ENCODE measurements at places on chromosomes 11 and 22.

DNA sequence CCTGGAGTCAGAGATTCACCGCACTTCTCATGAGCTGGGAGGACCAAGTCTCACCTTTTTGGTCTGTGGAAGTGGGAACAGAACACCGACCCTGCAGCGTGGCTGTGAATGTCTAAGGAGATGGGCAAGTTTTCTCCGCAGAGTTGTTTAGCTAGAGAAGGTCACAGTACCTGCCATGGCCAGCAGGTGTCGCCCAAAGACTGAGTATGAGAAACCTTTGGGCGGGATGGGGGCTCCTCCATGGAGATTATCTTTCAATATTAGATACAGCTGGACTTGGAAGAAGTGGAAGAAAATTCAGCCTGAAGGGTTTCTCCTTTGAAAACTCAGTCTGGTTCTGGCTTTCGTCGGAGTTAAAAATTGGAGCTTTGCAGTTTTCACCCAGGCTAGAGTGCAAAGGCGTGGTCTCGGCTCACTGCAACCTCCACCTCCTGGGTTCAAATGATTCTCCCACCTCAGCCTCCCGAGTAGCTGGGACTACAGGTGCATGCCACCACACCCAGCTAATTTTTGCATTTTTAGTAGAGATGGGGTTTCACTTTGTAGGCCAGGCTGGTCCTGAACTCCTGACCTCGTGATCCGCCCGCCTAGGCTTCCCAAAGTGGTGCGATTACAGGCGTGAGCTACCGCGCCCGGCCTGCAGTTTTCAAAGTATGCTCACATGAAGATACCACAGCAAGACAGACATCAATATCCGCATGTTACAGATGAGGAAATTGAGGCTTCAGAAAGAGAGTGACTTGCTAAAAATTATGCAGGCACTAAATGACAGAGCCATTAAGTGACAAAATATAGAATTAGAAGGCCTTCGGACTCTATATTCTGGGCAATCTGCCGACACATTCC is 10.7 kb upstream of the DSCAML1 start:
- DNase-seq: no peak

DNA sequence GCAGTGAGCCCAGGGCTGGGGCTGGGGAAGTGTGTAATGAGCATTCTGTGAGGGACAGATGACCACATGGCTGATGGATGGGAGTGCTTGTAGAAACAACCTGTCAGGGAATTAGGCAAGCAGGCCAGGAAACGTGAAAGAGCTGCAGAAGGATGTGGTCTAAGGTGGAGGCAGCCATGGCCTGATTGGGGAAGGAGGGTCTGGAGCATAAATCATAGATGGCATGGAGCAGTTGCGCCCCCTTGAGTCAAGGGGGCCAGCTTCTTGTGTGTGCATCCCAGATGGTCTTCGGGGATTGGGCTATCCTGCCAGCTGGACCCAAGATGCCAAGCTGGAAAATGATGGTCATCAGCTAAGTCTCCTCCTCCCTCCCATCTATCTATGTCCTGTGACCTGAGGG is 119.4 kb upstream of the CLPB start:
- no peak for DNase-seq

- no peak for DNase-seq
These were observed 61.2 kb downstream of the SHANK2 start for GRCh38 chr11:71191201-71191600.

DNA sequence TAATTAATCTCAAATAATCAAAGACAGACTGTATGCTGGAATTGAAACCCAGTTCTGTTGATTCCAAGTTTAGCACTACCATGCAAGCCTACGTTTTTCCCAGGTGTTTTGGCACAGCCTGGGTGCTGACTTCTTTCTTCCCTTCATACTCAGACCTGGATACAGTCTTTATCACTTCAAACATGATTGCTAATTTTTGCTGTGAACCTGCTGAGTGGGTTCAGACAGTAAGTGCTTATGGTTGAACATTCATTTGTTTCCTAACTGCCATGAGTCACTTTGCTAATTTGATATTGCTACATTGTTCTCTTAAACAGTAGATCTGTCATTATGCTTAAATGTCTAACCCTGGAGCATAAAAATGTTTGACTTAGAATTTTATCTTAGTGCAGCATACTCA is 12.2 kb downstream of the PAAF1 start:
- no peak for DNase-seq

GRCh38 chr11:34052608-34053160 is 1.2 kb downstream of the CAPRIN1 start:
- no peak for DNase-seq

- no peak for DNase-seq
These were observed 21.1 kb upstream of the TMPRSS13 start for GRCh38 chr11:117950301-117950700.

DNA sequence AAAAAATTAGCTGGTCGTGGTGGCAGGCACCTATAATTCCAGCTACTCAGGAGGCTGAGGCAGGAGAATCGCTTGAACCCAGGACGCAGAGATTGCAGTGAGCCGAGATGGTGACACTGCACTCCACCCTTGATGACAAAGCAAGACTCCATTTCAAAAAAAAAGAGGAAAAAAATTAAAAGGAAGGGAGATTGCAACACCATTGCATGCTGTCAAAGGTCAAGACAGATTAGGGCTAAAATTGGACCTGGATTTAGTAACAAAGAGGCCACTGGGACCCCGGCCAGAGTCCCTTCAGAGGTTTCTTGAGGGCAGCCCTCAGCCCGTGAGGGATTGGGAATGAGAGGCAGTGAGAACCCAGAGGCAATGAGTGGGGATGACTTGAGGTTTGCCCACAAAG is 8.2 kb upstream of the MAFF start:
- no peak for DNase-seq

DNA sequence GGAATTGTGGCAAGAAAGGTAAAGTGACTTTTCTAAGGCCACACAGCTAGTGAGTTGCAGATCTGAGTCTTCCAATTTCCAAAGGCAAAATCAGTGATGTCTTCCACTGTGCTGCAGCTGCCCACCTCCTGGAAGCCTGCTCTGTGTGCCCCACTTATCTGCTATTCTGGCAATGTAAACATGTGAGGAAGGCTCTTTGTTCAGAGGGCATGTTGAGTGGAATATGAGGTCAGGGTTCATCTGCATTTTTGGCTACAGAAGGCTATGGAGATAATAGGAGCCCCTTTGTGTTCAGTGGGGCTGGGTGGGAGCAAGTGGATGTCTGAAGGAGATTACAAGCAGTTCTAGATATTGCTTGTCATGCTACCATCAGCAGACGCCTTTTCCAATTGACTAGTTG is 396.2 kb downstream of the BUD13 start:
- DNase-seq: no peak

DNA sequence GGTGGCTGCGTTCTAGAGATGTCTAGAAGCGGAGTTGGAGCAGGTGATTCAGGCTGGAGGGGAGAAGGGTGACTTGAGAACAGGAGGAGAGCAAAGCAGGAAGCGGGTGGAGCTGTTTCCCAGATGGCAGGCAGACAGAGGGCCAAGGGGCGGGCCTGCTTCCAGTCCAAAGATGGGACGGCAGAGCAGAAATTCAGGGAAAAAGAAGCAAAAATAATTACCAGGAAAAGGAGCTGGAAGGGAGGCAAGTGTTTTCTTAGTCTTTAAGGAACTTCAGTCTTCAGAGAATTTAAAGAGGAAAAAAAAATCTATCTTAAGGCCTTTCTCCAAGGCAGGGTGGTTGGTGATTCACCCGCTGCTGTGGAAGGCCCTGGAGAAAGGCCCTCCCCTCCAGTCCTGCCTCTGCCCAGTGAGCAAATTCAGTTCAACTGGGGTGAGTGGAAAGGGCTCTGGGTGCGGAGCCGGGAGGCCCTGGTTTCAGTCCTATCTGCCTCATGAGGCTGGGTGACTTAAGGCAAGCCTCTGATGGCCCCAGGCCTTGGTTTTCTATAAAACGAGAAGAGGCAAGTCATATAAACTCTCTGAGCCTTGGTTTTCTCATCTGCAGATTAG is 4.5 kb upstream of the CREB3L1 start:
- no peak for DNase-seq

- no peak for DNase-seq
These were observed 12.2 kb downstream of the TEAD1 start for GRCh38 chr11:12686246-12687060.

DNA sequence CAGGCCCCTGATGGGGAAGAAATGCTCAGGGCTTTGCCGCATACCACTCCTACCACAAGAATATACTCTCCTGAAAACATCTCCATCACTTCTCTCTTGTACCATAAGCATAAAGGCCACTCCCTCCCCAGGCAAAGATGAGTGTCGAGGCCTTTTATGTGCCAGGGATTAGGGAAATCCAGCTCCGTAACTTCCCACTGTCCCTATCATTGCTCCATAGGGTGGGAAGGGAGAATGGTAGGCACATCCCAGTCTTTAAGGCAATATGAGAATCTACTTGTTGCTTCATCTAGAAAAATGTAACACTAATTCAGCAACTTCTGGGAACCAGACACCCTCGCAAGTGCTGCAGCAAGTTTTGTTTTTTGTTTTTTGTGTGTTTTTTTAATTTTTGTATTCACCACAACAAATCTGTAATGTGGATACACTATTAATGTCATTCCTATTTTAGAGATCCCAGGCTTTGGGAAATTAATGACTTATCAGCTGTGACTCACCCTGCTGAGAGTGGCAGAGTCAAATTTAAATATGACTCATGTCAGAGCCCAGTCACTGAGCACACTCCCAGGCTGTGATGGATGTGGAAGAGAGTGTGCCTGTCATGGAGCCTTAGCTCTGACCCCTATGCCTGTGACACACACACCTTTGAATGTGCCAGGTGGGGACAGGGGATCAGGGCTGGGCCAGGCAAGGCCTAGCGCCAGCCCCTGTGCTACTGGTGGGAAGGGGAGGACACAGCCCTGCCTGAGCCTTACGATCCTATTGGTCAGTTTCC is 23.4 kb downstream of the PANX1 start:
- DNase-seq: peak; percentile 75

- no peak for DNase-seq
These were observed 139.2 kb downstream of the DSCAML1 start for GRCh38 chr11:117657794-117658193.

DNA sequence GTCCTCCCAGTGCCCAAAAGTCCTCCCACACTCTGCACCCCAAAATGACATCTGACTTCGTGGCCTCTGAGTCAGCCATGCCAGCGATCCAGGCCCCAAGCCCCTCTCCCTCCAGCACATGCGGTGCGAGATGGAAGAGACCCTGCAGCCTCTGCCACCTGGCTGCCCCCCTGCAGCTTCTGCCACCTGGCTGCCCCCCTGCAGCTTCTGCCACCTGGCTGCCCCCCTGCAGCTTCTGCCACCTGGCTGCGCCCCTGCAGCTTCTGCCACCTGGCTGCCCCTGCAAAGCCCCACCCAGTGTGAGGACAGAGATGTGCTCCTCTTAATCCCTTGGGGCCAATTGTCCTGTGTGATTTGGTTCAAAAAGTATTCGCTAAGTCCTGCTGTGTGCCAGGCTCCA is 68.0 kb downstream of the WNT7B start:
- no peak for DNase-seq

DNA sequence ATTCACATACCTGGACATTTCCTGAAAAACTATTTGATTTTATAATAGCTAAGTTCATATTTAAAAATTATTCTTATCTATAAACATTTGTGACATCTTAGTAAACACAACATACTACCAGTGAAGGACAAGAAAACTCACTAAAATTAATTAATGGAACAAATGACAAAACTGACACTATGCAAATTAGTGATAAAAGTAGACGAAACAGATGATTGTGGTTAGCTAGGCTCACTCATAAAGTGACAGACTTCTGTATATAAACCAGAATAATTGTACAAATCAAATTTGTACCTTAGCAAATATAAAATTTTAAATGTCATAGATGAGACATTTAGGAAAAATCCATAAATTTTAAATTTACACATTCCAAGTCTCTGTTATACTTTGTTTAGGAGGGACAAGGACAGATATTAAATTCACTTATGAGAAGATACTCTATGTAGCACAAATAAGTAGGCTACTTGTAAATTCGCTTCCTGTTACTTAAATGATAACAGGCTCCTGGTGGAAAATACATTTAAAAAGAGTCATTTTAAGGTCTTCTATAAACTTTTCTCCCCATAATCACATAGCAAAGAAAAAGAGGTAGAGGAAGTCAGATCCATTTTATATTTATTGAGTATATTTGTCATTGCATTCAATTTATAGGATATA is 81.2 kb downstream of the KIF18A start:
- no peak for DNase-seq

DNA sequence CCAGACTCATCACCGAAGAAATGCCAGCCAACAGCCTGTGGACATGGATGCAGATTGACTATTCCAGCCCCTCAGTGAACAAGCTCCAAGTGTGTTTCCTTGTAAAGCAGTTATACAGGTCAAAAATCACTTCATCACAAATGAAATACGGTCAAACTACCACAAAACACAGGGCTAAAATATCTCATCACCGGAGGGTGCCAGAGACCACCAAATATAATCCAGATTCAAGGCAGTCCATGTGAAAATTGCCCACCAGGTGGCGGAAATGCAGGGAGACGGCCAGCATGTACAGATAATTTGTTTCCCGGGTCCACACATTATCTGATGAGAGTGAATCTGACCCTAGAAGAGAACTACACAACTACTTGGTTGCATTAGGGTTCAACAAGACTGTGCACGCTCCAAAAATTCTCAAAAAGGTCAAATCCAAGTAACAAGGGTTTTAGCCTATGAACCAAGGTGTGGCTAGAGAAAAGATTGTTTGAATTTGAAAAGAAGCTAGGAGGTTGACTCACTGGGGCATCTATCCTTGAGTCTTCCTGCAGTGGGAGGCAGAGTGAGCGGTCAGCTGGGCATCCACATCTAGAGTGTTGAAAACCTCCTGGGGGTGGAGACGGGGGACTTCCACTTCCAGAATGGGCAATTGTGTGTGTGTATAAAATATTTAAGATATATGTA is 71.7 kb downstream of the IGLL5 start:
- peak; percentile 42 for DNase-seq

DNA sequence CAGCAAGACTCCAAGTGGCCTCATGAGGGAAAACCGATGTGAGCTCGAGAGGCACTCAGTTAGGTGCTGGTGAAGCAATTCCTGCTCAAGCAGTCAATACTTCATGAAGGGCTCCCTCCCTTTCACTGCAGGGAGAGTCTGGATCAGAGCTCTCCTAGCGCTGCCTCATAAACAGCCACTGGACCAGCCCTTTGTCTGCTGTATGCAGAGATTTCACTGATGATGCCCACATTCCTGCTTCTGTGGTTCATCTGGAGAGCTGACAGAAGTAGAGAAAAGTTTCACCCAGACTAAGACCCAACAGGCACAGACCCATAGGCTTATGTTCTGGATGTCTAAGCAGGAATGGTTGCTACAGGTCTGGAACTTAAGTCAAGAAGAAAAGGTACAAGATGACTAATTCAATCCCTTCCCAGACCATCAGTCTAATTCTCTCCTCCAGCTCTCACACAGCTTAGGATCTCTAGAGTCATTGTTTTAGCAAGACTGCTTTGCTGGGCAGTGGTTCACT is 4.0 kb downstream of the UCP2 start:
- DNase-seq: no peak

DNA sequence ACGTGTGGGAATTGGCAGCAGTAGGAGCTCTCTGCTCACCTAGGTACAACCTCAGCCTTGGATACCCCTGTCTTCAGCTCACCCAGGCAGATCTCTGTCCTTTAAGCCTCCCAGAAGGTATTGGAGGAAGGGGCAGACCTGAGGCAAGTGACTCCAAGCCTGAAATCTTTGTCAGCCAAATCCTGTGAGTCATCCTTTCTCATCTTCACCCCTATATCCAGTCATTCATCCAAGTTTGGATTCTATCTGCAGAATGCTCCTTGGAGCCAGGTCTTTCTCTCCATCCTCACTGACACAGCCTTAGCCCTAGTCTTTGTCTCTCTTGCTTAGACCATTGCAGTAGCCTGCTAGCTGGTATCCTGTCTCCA is 10.4 kb upstream of the THY1 start:
- peak; percentile 59 for DNase-seq

GRCh38 chr11:131668500-131669400 is 298.3 kb downstream of the NTM start:
- DNase-seq: no peak

GRCh38 chr11:81004576-81004975 is 1563.7 kb upstream of the TENM4 start:
- no peak for DNase-seq

Measured in HFF-Myc (cell line).